ENCODE measurements at places on chromosomes 2 and 18.

DNA sequence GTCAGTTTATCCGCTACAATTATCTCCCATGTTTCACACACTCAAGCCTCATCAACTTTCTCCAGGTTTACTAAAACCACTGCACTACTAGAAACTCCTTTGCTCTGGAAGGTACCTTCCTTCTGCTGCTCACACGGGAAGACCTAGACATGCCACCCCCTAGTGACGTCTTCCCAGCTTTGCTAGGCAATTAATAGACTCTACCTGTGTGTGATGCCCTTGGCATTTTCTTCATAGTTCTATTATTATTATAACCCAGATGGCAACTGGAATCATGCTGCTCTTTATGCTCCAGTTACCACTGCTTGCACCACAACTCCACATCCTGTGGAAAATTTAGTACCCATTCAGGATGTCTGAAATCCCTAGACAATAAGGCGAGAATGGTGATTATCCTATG, 42.4 kb downstream of the CACNB4 start:
- no peak for DNase-seq

- no peak for DNase-seq
These were observed 181.7 kb upstream of the COPS8 start for GRCh38 chr2:236903978-236904377.

GRCh38 chr2:173150087-173150486, 74.4 kb downstream of the MAP3K20 start:
- DNase-seq, result no peak

- DNase-seq, result no peak
These were observed 55.9 kb upstream of the RTN4 start for GRCh38 chr2:55106148-55106547.

DNA sequence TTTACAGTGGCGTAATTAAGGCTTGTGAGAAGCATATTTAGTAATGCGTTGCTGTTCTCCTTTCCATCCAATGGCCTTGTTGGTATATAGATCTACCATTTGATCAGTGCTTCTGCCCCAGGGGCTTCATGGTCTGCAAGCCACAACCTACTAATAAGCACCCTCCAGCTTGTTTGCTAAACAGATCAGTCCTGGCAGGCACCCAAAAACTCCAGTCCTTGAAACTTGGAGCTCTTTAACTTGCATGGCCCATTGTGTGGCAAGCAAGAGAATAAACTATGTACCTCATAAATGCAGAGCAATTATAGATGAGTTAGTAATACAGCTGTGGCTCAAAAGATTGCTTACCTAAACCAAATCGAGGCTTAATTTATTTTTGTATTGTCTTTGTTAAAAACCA, 158.5 kb downstream of the FTCDNL1 start:
- DNase-seq, result no peak

- no peak for DNase-seq
These were observed 399.4 kb upstream of the HNRNPA3 start for GRCh38 chr2:176813156-176813555.

GRCh38 chr2:74083750-74084149, 64.0 kb downstream of the BOLA3 start:
- DNase-seq, result no peak

GRCh38 chr2:157876786-157877138, 632 bp upstream of the ACVR1 start:
- no peak for DNase-seq

GRCh38 chr18:58802959-58803358, 61.7 kb upstream of the ZNF532 start:
- no peak for DNase-seq

DNA sequence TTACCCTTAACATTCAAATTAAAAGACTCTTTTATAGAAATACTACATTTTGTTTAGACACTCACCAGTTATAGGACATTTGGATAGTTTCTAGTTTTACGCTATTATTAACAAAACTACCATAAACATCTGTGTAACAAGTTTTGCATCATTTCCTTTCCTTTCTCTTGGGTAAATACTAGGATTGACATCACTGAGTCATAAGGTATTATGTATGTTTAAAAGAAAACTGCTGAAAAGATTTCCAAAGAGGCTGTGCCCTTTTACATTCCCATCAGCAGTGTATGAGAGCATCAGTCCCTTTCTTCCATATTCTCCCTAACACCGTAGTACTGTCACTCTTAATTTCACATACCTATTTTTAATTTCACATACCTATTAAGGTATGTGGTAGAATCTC, 130.6 kb downstream of the USP34 start:
- DNase-seq, result no peak

DNA sequence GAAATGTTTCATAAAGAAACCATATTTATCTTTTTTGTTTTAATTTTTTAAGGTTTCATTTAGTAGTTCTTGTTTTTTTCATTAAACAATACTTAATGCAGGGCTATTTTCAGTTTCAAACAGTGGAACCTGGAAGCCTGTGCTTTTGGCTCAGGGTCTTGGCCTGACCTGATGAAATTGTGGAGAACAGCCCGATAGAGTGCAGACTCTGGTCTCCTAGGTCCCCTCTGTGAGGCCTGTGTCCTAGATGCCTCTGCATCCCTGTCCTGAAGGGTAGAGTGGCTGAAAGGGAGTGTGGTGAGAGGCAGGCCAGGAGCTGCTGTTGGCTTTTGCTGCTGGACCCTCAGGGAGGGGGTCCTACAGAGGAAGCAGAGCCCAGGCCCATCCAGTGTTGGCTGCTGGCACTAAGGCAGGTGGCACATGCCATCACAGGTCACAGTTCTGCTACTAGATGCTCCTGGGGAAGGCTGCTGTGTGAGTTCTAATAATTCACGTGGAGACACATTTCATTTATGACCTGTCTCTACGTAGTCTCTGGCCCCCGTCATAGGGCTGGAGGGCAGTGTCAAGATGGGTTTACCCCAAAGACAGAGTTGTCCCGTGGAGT, 201.0 kb upstream of the COPS8 start:
- DNase-seq, result no peak

DNA sequence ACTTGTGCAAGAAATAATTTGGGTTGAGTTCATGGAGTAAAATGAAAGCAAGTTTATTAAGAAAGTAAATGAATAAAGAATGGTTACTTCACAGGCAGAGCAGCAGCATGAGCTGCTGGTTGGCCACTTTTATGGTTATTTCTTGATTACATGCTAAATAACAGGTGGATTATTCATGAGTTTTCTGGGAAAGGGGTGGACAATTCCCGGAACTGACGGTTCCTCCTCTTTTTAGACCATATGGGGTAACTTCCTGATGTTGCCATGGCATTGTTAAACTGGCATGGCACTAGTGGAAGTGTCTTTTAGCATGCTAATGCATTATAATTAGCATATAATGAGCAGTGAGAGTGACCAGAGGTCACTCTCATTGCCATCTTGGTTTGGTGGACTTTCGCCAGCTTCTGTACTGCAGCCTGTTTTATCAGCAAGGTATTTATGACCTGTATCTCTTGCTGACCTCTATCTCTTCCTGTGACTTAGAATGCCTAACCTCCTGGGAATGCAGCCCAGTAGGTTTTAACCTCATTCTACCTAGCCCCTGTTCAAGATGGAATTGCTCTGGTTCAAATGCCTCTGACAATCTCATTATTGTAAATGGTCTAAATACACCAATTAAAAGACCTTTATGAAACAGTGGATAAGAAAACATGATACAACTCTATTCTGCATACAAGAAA, 114.1 kb upstream of the FIGN start:
- no peak for DNase-seq

- DNase-seq, result no peak
These were observed 63.5 kb downstream of the CDH2 start for GRCh38 chr18:28113271-28114029.

DNA sequence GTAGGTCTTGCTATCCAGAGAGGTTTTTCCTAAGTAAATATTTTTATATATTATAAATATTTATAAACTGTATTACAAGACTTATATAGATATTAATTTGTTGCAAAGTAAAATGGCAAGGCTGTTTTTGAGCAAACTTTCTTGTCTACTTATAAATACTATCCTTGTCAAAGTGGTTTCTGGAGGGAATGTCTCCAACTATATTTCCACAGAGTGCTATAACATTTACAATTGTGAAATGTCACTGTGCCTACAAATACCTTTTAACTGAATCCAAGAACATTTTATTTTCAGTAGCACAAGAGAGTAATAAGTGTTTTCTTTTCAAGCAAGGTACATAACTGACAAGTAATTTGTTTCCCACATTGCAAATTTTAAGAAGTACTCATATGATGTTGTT, 256.8 kb downstream of the ZNF385B start:
- no peak for DNase-seq

DNA sequence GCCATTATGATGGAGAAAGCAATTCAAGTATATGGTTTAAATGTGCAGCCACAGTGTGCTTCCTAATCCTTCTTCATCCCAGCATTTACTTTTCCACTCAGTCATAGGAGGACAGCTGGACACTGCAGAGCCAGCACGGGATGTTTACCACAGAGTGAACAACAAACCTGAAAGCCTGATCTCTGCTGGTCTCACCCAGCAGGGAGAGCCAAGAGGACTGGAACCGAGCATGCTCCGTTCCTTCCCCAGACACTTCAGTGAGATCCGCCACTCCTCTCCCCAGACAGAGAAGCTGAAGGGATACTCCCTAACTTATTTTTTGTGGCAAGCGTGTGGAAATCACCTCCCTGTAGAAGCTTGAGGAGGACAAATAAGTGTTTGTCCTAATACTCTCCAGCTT, 23.2 kb upstream of the GORASP2 start:
- no peak for DNase-seq

DNA sequence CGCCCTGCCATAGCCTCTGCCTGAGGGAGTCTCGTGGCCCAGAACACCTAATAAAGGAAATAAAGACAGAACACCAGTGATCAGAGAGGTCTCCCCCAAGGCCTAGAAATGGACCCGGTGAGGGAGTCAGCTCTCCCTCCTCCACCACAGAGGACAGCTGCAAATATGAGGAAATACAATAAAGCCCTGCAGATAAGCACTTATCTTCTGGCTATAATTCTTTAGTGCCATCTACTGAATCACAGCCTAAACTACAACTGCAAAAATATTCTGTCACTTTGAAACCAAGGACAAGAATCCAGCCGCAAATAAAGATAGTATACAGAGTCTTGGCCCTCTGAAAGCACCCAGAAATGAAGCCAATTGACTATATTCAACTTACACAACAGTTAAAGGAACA, 42.4 kb upstream of the TACR1 start:
- DNase-seq, result no peak

All from CD4-positive, alpha-beta T cell treated with Interleukin-4 for 4 hours (primary cell).